ENCODE measurements at places on chromosomes 5 and 9. TPM values are rescaled to one million over a fixed set of nuclear protein-coding genes. Genes with fewer than 3 reads are reported as not detected.
A peak's percentile ranks its signal among the peaks of the same experiment; 100 is the strongest.

DNA sequence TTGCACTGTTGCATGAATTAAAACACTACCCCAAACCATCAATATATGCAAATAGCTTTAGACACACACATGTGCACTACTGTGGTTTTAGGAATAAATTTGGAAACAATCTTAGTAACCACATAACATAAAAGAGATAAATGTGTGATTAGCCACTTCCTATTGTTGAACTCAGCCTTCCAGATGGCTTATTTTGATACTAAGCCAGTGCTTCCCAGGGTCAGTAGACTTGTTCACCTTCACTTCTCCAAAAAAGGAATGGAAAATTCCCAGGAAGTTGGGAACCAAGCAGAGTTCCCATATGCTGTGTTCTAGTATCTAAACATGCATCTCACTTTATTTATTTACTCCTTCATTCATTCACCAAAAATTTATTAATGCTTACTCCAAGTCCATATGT lies 47.8 kb downstream of the SVEP1 start:
- DNase-seq, result no peak

The ADRB2 gene
- 0.81 TPM for total RNA-seq

The TAF11L13 gene
- total RNA-seq, result not detected

- no peak for DNase-seq
These were observed 56.8 kb downstream of the NIPAL4 start for GRCh38 chr5:157516626-157517325.

The PCDHGC5 gene
- not detected for total RNA-seq

DNA sequence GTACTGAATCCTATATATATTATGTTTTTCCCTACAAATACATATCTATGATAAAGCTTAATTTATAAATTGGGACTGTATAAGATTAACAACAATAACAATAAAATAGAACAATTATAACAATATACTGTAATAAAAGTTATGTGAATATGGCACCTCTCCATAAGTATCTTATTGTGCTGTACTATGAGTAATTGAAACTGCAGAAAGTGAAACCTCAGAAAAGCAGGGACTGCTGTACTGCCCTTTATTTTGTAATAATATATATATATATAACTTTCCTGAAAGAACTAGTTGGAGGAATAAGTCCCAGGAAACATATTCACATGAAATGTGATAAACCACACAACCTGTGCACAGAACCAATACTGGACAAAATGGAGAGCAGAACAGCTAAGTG lies 77.3 kb downstream of the PAM start:
- DNase-seq, result no peak

The RORB gene
- total RNA-seq, result 0.11 TPM

DNA sequence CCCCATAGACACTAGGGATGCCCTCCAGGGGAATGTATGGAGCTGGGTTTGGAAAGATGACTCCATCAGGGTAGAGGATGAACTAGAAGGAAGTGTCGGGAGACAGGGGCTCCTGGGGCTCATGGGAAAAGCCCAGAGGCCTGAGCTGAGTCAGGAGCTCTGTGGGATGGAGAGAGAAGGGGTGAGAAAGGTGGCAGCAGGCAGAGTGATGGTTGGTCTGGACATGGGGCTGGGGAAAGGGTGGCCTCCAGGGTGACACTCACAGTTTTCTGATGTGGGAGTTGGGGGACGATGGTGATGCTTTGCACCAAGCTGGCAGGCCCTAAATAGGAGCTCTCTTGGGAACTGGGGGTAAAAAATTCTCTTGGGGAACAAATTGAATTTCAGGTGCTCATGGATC lies 213.5 kb upstream of the MVB12B start:
- DNase-seq, result no peak

GRCh38 chr5:4780633-4781032 lies 359.5 kb upstream of the ADAMTS16 start:
- DNase-seq, result no peak

DNA sequence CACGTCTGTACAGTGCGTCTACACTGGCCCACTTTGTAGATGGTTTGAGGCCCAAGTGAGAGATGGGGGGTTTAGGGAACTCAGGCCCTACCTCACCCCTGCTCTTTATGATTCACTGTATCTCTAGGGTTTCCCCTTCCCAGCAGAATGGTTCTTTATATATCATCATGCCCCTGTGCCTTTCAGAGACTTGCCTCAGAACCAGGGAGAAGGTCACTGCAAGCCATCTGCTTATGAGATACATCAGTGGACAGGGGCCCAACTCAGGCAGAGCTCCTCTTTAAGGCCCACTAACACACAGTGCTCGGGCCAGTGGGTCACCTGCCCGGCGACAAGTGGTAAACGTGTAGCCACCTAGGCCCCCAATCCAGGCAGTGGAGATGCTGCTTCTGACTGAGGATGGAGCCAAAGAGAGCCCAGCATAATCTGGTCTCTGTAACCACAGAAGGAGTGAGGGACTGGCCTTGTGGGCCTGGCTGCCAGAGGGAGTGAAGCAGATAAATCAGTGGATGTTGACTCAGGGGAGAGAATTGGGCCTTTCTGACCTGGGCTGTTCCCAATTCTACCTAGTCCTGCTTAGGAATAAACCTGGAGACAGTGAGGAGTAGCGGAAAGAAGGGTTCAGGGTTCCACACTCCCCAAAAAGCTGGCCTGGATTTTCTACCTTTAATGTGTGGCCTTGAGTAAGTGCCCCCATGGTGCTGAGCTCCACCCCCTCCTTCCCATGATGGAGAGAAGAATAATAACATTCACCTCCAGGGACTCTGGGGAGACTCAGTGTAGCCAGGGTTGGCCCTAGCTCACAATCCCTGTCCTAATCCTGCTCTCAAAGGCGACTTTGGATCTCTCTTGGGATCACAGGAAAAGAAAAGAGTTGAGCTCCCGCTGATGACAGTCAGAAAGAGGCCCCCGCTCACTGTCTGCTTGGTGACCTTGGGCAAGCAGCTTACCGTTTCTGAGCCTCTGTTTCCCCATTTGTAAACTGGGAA lies 2.8 kb upstream of the DUSP1 start:
- DNase-seq, result peak; percentile 54

The DOCK8 gene
- total RNA-seq, result 166 TPM

DNA sequence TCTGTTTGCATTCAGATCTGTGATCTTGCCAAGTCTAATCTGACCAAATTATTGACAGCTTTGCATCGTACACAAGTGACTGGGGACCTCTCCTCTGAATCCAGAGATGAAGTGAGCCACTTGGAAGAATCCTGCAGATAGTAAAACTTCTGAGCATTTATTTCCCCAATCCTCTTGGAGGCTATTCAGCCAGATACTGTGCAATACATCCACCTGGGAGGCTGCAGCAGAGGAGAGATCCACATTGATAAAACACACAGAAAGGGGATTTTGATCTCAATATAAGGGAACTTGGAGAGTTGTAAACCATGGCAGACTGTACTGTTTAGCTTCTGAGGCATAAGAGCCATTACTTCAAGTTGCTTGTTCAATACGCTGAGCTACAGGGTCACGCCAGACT lies 654.6 kb downstream of the MTRR start:
- DNase-seq, result no peak

- no peak for DNase-seq
These were observed 22.9 kb downstream of the KIF2A start for GRCh38 chr5:62328772-62329491.

Measured in activated CD8-positive, alpha-beta T cell treated with anti-CD3 and anti-CD28 coated beads for 36 hours (primary cell).